Non-pigmented ciliary epithelial cell (primary cell): ENCODE measurements at places on chromosomes 3 and 15.

DNA sequence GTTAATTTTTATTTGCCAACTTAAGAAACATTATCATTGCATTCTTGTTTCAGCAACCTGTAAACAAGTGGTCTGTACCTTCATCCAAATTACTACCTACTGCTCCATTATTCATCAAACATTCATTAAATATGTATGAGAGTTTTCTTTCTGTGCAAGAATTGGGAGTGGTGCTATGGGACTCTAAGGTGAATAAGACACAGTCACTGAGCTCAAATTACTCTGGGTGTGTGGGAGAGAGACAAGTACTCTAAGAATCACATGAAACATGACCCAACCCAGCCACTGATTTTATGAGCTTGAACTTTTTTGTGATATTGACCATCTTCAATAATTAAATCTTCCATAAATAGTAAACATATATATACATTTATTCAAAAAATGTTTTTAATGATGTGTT is 227.2 kb upstream of the TP63 start:
- DNase-seq: no peak

DNA sequence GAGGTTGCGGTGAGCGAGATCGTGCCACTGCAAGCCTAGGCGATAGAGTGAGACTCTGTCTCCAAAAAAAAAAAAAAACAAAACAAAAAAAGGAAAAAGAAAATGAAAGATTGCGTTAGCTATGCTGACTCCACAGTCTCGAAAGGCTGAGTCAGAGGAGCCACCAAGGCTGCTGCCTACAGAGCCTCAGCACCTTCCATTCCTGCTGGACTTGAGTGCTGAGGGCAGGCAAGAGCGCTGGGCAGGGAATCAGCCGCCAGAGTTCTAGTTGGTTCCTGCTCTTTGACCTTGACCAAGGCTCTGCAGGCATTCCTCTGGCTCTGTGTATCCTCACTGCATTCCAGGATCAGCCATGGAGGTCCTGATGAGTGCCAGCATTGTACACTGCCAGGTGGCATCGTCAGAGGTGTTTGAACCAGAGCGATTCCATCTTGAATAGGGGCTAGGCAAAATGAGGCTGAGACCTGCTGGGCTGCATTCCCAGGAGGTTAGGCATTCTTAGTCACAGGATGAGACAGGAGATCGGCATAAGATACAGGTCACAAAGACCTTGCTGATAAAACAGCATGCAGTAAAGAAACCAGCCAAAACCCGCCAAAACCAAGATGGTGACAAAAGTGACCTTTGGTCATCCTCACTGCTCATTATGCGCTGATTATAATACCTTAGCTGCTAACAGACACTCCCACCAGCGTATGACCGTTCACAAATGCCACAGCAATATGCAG is 5.9 kb downstream of the MESP2 start:
- no peak for DNase-seq

- no peak for DNase-seq
Measured at GRCh38 chr15:75452364-75452864, 924 bp upstream of the SIN3A start.

DNA sequence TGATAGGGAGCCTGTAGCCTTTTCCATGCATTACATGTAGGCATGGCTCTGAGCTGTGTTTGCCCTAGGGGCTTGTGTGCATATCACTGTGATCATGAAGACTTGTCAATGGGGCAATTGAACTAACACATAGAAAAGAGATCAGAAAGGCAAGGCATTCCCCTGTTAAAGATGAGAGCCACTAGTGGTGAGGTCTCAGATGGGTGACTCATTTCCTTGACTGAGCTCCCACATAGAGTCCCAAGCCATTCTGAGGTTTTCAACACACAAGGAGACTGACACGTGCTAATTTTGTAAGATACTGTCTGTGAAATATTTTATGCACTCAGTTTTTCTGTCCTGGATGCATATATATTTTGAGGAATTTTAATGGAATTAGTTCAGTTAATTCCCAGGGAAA is 53.8 kb downstream of the SAMMSON start:
- no peak for DNase-seq

- peak; percentile 85 for DNase-seq
Measured at GRCh38 chr15:40984964-40985363, 31.7 kb downstream of the CHAC1 start.

DNA sequence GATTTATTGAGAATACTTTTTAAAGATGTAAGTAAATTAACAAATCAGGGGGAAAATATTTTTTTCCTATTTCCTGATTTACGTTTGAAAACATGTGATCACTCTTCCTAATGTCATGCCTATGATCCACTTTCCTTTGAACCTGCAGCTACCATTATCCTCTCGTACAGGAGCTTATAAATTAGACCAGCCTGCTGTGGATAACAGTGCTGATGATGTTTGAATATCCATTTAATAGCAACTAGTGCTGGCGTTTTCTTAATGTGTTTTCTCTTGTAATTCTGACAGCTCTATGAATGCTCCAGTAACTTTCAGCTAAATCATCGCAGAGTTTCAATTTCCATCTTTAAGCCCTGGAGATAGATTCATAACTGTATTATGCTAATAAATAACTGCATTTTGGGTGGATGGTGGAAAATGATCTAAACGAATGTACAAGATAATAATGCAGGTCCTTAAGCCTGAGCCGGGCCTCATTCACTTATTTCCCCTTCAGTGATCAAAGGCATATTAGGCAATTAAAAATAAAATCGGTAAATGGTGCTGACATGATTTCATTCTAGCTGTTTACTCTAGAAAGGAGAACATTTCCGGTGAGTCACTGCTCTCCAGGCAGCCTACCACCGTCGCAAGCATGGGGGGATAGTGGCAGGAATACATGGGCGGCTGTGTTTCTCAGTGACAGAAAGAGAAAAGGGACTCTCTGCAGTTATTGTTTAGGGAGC is 58.5 kb upstream of the SLC24A5 start:
- DNase-seq: no peak

DNA sequence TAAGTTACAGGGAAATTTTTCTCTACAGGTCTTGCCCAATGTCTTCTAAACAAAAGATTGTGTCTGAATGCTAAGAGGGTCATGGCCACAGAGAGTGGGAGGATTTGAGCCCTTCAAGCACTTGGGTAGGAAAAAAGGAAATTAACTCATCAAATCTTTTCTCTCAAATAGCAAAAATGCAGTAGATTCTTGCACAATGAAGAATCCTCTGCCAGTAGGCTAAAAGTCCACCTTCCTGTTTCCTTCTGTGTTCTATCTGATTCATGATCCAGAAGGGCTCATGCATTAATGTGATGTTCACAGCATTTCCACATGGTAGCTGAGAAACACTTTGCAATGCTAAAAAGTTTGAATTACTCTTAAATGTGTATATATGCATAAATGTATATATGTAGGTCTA is 177.1 kb downstream of the CD47 start:
- DNase-seq: no peak

DNA sequence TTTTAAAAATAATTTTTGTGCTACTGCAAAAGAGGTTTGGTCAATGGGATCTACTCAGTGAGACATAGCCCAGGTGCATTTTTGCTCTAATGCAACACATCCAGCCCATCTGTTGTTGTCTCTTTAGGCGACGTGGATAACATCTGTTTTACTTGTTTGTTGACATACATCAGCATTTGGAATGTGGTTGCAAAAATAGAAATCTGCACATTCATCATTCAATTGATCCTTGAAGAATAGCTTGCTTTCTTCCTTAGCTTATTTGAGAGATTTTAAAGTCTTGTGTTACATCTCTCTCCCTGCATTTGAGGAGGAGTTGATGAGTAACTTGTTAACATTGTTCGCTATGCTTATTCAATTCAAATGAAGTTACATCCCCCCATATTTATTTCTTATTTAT is 1202.3 kb downstream of the NSUN3 start:
- DNase-seq: no peak

DNA sequence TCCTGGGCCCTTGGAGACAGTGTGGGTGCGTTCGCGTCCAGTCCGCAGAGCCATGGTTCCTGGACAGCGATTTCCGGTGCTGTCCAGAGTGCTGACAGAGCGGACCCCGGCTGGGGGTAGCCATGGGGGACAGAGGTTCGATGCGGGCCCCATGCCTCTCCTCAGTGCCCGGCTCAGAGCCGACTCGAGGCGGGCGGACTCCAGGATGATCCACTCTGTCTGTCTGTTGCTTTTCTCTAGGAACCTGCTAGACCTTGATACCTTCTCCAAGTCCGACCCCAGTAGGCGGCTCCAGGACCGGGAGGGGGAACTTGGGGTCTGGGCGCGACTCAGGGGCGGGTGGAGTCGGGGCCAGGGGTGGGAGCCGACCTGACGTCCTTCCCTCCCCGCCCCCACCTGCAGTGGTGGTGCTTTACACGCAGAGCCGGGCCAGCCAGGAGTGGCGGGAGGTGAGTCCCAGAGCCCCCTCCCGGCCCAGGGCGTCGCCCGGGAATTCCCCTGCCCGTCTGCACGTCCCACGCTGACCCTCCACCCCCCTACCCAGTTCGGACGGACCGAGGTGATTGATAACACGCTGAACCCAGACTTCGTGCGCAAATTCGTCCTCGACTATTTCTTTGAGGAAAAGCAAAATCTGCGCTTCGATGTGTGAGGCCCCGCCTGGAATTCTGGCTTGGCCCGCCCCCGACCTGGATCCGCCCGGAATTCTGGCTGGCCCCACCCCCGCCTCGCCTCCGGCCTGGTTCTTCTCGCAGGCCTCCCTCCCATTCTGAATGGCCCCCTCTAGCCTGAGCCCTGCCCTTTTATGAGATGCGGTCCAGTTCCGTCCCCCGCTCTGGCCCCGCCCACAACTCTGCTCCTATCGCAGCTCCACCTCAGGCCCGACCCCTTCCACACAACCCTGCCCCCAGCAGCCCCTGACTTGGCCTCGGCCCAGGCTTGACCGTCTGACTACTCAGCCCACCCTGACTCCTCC is 1.0 kb downstream of the CPNE9 start:
- DNase-seq: no peak

GRCh38 chr3:59381282-59381681 is 331.5 kb upstream of the CFAP20DC start:
- no peak for DNase-seq

GRCh38 chr15:40052604-40053003 is 13.6 kb upstream of the SRP14 start:
- DNase-seq: no peak

DNA sequence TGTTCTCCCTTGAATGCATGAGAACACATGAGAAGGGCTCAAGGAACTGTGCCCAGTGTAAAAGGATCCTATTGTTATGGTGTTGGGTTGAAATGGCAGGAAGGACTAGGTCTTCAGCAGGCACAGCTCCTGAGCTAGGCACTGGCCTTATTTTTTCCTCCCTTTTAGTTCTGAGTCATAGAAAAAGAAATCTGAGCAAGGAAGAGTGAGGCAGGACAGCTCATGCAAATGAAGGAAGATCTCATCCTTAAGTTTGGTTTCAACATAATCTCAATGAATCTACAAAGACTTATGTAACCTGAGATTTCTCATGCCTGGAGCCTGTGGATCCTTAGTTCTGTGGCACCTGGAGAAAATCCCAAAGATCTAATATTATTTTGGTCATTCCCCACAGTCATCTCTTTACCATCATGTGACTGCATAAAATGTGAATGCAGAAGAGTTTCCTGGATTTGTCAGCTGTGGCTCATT is 188.6 kb upstream of the TBL1XR1 start:
- DNase-seq: peak; percentile 14

GRCh38 chr15:89068325-89068784 is 19.9 kb upstream of the ABHD2 start:
- peak; percentile 96 for DNase-seq

DNA sequence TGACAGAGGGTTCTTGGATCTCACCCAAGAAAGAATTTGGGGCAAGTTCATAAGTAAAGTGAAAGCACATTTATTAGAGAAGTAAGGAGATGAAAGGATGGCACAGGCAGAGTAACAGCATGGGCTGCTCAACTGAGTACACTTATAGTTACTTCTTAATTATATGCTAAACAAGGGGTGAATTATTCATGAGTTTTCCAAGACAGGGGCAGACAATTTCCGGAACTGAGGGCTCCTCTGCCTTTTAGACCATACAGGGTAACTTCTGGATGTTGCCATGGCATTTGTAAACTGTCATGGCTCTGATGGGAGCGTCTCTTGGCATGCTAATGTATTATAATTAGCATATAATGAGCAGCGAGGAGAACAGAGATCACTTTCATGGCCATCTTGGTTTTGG is 221.2 kb upstream of the STT3B start:
- DNase-seq: no peak

GRCh38 chr3:71784914-71785531 is at the start of gene PROK2:
Gene PROK2 (minus strand): TSS chr3:71785148. CDS start chr3:71785052, 96 bp downstream.
- DNase-seq: no peak

DNA sequence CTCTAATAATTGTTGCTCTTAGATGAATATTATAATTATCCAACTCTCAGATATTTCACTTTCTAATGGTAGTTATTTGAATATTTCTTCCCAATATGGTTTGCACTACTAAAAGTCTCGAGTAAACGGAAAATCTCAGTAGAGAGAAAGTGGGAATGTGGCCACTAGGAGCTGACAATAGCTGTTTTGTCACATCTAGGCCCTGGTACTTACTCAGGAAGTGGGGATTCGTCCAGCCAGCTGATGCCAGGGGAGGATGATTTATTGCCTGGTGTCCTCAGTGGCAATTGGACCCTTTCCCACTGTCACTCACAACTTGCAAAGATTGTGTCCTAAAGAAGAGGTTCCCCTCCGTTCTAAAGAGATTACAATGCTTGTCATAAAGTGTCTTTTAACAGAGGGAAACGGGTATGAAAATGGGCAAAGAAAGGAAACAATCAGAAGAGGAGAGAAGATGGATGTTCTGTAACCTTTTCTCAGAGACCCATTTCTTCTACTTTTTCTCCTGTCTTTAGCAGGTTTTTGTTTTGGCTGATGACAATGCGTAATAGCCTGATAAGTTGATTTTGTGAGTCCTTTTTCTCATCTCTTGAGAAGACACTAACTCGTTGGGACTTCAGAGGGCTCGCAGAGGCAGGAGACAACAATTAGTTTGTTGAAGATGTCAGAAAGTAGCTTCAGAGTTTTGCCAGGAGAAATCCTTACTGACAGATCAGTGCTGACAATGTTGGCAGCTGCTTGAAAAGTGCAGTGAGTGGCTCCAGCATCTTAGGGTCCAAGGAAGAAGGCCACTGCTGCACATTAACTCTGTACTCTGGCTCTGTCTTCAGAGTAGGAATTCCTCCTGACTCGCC is 320.6 kb downstream of the MECOM start:
- no peak for DNase-seq

DNA sequence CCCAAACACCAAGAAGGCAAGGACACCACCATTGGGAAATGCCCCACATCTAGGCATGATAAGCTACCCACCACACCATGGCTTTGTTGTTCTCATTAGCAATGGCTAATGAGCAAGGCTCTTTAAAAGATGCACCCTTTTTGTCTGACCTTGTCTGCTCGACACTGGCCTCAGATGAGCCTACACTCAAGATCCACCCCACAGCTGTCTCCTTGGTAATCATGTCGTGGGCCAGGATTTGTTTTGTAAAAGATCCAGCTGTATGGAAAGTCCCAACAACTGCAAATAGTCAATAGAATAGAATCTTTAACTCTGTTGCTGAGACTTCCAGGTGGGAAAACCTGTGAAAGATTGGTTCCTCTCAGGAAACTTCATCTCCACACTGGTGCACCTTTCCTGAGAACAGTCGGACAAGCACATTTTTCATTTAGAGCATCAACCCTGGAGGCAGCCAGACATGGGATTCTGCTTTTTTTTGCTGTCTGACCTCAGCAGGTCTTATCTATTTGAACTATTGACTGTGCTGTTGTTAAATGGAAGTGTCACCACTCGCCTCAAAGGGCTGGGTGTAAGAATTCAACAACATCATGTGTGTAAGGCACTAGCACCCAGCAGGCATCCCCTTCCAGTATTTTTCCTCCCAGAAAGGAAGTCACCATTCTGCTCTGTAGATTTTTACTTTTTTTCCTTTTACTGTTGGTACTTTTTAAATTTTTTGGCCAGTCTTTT is 35.5 kb downstream of the DUT start:
- no peak for DNase-seq

GRCh38 chr3:48563382-48563918 is at the start of gene UCN2:
Gene UCN2 (minus strand): TSS chr3:48563781. CDS start chr3:48563124, 657 bp downstream.
- DNase-seq: no peak
